ENCODE measurements at places on chromosomes 7 and 10.

- no peak for DNase-seq
These were observed 128.7 kb downstream of the AGMO start for GRCh38 chr7:15433151-15433550.

- no peak for DNase-seq
These were observed 8.9 kb upstream of the CTBP2 start for GRCh38 chr10:125169279-125169678.

DNA sequence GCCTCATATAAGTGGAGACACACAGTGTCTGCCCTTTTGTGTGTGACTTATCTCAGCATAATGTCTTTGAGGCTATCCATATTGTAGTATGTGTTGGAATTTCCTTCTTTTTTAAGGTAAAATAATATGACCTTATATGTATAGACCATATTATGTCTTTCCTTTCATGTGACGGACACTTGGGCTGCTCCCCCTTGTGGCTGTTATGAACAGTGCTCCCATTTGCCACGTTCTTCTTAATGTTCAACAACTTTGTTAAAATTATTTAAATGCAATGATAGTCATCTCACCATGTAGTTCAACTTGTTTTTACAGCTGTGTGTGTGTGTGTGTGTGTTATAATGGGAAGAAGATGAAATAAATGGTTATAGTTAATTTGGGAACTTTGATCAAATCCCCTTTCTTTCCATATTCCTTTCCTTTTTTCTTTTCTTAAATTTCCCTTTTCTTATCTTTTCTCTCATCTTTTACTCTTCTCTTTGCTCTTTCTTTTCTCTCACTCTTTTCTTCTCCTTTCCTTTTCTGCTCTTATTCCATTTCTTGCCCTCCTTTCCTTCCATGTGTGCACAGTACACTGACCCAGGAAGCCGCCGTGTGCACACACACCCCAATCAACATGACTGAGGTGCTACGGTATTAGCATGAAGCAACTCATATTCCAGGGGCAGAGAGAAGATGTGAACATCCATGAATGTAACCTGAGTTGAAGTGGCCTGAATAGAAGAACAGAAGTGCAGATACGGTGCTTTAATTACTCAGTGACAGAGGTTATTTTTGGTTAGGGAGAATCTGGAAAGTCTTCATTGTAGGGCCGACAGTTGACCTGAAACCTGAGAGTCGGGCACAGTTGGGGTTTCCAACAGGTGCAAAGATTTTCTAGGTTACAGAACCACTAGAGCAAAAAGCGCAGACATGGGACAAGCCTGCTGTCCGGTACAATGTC, 596.6 kb downstream of the SDK1 start:
- DNase-seq: no peak

- no peak for DNase-seq
These were observed 381.8 kb downstream of the TCERG1L start for GRCh38 chr10:130929422-130930325.

DNA sequence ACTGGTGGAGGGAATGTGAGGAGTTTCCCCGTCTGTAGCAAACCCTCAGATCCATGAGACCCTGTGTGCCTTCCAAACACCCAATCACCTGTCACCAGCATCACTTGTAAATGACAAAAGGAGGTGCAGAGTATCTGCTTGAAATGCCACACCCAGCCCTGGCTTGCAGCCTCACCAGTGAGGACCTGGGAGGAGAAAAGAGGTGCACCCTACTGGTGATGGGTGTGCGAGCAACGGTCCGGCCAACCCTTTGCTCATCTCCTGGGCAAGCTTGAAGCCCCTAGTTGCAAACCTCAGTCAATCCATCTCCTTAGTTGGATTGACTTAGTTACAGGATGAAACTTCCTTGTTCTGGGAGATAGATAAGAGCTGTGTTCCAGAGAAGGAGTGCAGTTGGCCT, 62.4 kb upstream of the WAPL start:
- no peak for DNase-seq

DNA sequence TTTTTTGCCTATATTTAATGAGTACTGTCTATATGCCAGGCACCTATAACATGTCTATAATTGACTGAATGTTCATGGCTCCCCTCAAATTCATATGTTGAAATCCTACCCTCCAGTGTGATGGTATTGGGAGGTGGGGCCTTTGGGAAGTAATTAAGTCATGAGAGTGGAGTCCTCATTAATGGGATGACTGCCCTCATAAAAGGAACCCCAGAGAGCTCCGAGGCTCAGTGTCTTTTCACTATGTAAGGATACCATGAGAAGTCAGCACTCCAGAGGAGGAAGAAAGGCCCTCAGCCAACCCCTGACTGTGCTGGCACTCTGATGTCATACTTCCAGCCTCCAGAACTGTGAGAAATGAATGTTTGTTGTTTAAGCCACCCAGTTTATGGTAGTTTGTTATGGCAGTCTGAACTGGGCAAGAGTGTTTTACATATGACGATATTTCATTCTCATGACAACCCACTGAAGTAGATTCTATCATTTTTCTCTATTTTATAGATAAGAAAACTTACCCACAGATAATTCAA, 61.1 kb upstream of the PCGF5 start:
- no peak for DNase-seq

DNA sequence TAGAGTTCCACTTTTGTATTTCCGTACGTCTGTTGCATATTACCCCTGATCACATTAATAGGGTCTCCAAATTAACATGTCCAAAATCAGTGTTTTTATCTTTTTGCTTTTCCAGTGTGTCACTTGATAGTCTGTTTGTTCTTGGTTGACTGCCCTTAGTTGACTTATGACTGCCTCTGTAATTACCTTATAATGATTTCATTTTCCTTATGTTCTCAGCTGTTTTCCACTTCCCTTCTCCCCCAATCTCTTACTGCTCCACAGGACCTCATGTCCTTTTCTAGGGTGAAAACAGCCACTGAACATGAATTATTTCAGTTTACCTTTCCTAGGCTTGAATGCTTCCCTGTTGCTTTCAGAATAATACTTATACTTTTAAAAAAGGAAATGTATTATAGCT, 54.7 kb downstream of the MAPK8 start:
- DNase-seq: no peak

GRCh38 chr7:149624006-149624405, 126.4 kb upstream of the ZNF746 start:
- peak; percentile 13 for DNase-seq

DNA sequence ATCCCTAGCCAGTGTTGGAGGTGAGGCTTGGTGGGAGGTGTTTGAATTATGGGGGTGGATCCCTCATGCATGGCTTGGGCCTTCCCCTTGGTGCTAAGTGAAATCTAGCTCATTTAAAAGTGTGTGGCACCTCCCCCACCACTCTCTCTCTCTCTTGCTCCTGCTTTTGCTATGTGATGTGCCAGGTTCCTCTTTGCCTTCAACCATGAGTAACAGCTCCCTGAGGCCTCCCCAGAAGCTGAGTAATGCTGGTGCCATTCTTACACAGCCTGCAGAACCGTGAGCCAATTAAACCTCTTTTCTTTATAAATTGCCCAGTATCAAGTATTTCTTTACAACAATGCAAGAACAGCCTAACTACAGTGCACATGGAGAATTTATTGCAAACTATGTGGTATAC, 188.8 kb upstream of the POT1 start:
- DNase-seq: no peak

GRCh38 chr7:48250441-48250951, 79.2 kb downstream of the ABCA13 start:
- DNase-seq: no peak

- no peak for DNase-seq
These were observed 373.1 kb downstream of the THSD7A start for GRCh38 chr7:11458736-11459483.

DNA sequence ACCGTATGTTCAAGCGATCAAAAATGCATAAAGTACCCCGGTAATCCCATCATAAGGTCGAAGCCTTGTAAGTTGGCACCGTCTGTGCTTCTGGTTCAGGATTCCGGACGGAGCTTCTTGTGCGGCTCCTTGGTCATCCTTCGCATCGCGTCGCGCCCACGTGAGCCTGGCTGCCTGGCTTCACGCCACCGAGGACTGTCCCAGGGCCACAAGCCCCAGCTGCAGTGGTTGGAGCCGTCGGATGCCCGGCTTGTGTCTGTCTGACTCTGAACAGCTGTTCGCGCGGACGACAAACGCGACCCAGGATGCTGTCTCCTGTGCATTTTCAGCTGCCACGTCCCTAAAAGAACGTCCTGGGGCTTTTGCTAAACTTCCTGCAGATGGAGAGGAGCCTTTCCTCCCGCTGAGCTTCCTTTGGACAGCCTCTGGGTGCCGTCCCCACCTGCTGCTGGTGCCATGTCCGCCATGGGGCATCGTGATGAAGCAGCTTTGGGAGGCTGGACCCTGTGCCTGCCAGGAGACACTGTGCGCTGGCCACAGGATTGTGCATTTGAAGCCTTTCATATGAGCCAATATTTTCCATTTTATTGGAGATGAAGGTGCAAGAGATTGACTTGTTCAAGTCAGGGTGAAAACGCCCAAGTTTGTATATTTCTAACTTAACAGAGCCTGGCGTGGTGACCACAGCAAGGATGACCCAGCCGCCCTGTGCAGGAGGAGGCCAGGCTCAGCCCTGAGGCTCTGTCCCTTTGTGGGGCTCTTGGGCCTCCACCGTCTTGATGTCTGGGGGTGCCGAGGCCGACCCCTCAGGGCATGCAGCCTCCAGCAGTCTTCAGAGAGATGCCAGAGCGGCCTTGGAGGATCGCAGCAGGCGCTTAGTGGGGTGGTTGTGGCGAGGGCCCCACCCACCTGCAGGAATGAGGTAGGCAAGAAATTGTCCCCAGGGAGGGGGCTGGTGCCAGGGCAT, 6.7 kb upstream of the JAKMIP3 start:
- no peak for DNase-seq

DNA sequence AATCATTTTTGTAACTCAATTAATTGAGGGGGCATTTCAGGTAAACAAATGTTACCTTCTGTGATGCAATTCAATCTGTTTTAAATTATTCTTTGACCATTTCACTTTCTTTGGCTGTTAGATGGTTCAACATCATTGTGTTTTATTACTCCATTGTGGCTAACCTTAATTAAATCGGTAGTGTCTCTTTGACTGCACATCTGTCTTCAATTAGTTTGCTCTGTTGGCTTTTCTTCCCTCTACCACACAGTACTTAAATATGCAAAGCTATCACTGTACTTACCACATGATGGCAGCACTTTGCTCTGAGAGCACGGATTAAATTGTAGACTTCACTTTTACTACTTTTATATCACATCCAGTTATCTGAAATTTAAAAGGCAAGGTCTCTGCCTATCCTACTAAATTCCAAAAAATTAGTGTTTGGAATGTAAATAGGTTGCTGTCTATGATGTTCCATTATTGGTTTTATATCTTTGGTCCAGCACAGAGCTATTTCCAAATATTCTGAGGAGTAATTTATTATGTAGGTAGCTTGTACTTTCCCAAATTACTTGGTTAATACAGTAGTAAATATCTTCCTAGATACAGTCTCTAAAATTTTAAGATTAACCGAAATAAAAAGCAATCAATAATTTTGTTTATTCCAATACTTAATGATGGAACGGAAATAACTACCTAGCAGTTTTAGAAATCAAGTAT, 352.0 kb downstream of the PCLO start:
- no peak for DNase-seq

GRCh38 chr10:119669975-119670640, 18.9 kb downstream of the BAG3 start:
- no peak for DNase-seq

GRCh38 chr7:38311329-38311937, 38.0 kb upstream of the TARP start:
- DNase-seq: no peak

DNA sequence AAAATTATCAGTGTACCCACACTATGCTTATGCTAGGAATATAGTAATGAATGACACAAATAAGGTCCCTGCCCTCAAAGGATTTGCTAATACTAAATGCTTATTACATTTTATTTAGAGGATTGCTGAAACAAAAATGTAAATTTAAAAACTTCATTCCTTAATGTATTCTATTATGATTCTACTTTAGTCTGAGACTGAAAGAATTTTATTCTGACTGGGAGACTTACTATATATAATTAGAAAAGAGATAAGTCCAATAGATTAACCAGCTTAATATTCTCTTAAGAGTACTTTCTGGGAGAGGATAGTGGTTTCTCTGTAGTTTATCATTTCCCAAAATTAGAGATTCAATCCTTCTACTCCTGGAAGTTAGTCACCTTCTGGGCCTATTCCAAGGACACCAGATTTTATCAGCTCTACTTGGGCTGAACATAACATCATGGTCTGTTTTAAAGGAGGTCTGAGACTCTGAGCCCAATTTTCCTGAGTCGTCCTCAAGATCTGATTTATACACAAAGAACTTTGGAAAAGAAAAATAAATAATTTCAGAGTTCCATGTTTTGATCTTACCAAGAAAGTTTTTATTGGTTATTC, 41.1 kb downstream of the ASZ1 start:
- DNase-seq: no peak

- no peak for DNase-seq
These were observed 2.0 kb downstream of the INSIG1 start for GRCh38 chr7:155299535-155300202.

DNA sequence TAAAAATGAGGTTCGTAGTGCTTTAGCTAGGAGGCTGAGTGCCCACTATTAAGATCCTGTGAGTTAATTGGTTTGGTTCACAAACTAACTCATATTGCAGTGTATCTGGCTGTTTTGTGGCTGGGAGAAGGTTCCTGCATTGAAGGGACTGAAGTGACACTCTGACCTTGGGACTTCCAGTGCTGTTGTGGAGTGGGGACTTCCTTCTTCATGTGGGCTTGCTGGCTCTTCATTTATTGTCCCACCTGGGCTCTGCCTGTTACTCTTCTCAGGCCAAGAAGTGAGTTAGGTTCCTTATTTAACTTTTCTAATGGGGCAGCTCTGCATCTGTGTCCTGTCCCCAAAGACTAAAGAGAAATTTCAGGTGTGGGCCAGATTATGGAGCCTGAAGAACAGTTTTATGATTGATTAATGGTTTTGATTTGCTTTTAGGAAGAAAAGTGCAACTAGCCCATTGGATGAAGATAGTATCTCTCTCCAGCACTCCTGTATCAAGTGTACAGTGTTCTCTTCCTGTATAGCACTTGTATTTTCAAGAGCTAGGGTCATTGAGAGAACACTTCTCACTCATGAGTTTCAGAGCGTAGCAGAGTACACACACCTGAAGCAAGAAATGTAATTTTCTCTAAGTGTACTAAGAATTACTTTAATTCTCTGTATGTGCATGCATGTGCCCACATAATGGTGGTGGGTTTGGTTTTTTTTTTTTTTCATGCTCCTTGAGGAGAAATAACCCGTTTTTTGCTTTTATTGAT, 54.8 kb downstream of the AUTS2 start:
- DNase-seq: no peak

- DNase-seq: no peak
These were observed 101.2 kb downstream of the RGS10 start for GRCh38 chr10:119441151-119441821.

GRCh38 chr10:67079126-67079525, 153.3 kb downstream of the LRRTM3 start:
- DNase-seq: no peak

DNA sequence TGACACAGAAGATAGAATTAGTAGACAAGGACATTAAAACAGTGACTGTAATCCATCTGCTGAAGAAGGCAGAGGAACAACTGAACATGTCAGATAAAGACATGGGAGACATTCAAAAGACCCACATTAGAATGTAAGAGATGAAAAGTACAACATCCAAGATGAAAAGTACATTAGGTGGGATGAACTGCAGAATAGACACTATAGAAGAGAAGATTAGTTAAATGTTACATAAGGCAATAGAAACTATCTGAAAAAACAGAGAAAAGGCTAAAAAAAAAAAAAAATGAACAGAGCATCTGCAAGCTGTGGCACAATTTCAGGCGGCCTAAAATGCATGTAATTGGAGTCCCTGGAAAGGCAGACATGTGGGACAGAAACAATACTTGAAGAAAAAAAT, 21.6 kb downstream of the NUB1 start:
- no peak for DNase-seq

Data from activated naive CD8-positive, alpha-beta T cell treated with anti-CD3 and anti-CD28 coated beads, Interleukin-2, amount 50 U/mL, for 16 hours (primary cell).